Activated naive CD4-positive, alpha-beta T cell treated with anti-CD3 and anti-CD28 coated beads, Interleukin-2, amount 10 ng/mL, durations not matched to agents 7 days and 5 days (primary cell): ENCODE measurements at places on chromosomes 11 and 22.
A peak's percentile ranks its signal among the peaks of the same experiment; 100 is the strongest.

GRCh38 chr11:59783632-59784090 lies 26.9 kb downstream of the MRPL16 start:
- H3K36me3 ChIP-seq, result peaks cover 63% of the 10 kb centered on the region
- H3K27me3 ChIP-seq, result no peaks in the 10 kb centered on the region
- H3K4me1 ChIP-seq, result peaks cover 69% of the 10 kb centered on the region
- no peak overlapping the region for H3K4me3 ChIP-seq
- DNase-seq, result no peak

- DNase-seq, result no peak
- H3K27ac ChIP-seq, result no peak overlapping the region
- no peaks in the 10 kb centered on the region for H3K36me3 ChIP-seq
- no peaks in the 10 kb centered on the region for H3K4me1 ChIP-seq
- no peaks in the 10 kb centered on the region for H3K27me3 ChIP-seq
These were observed 240.8 kb downstream of the MN1 start for GRCh38 chr22:27560781-27561180.

DNA sequence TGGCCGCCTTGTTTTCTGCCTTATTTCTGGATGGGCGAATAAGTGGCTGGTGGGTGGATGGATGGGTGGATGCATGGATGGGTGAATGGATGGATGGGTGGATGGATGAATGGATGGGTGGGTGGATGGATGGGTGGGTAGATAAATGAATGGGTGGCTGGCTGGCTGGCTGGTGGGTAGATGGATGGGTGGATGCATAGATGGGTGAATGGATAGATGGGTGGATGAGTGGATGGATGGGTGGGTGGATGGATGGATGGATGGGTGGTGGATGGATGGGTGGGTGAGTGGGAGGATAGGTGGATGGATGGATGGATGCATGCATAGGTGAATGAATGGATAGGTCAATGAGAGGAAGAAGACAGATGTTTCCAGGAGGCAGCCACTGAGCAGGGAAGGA lies 98.9 kb downstream of the CACNA1I start:
- no peak overlapping the region for H3K4me3 ChIP-seq
- H3K4me1 ChIP-seq, result peaks cover 2% of the 10 kb centered on the region
- H3K36me3 ChIP-seq, result peaks cover 55% of the 10 kb centered on the region
- peaks cover 23% of the 10 kb centered on the region for H3K27me3 ChIP-seq
- H3K27ac ChIP-seq, result no peak overlapping the region

- no peaks in the 10 kb centered on the region for H3K36me3 ChIP-seq
- no peak for DNase-seq
- H3K4me1 ChIP-seq, result no peaks in the 10 kb centered on the region
- H3K4me3 ChIP-seq, result no peak overlapping the region
These were observed 29.7 kb upstream of the KCNA4 start for GRCh38 chr11:30046578-30046945.

DNA sequence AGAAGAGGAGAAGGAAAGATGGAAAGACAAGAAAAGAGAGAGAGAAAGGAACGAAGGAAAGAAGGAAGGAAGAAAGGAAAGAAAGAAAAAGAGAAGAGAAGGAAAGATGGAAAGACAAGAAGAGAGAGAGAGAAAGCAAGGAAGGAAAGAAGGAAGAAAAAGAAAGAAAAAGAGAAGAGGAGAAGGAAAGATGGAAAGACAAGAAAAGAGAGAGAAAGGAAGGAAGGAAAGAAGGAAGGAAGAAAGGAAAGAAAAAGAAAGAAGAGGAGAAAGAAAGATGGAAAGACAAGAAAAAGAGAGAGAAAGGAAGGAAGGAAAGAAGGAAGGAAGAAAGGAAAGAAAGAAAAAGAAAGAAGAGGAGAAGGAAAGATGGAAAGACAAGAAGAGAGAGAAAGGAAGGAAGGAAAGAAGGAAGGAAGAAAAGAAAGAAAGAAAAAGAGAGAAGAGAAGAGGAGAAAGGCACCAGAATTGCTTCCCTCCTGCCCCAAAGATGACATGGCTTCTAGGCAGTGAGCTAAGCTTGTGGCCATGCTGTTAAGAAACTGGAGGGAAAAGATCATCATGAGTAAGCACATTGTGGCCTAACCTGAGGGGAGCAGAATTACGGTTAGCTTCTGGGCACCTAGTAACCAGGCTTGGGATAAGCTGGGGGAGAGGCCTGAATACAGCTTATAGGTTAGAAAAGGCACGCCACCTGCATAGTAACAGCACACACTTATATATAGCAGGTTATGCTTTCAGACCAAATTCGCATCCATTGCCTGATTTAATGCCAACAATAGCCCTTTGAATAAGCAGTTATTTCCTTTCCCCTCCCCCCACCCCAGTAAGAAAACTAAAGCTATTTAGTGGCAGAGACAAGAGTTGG lies 2.3 kb upstream of the ST3GAL4 start:
- H3K27me3 ChIP-seq, result no peaks in the 10 kb centered on the region
- H3K27ac ChIP-seq, result peak overlapping the region; percentile 58
- DNase-seq, result no peak
- peak overlapping the region; percentile 66 for H3K4me3 ChIP-seq
- peaks cover 18% of the 10 kb centered on the region for H3K36me3 ChIP-seq

GRCh38 chr11:12245549-12246016 lies 131.8 kb upstream of the PARVA start:
- no peak overlapping the region for H3K27ac ChIP-seq
- no peaks in the 10 kb centered on the region for H3K27me3 ChIP-seq
- H3K36me3 ChIP-seq, result peaks cover 6% of the 10 kb centered on the region

DNA sequence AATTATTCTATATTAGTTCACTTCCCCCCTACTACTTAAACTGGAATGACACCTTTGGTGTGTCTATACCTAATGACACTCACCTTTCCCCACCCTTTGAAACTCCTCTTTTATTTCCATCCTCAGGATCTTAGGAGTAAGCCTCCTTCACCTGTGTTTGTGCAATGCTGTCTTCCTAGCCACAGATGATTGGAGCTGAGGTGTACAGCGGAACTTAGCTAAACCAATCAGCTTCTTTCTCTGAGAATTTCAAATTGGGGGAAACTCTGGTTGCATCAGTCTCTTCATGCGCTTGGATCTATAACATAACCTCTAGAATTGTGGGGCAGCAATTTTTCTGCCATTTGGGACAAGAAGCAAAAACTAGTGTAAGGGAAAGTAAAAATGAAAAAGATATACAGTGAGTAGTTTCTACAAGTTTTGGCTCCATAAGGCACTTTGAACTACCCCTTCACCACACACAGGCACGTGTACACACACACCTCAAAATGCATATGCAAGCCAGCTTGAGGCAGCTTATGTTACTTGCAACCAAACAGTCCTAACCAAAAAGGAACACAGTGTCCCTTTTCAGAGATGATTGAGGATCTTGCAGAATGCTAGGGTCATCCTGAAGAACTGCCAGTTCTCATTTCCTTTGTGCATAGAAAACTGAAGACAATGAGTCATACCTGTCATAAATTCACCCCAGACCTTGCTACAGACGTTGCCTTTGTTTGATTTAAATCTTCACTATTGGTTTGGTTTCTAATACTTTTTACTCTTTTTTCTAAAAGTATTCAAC lies 36.0 kb upstream of the LDLRAD3 start:
- H3K4me1 ChIP-seq, result peaks cover 2% of the 10 kb centered on the region
- H3K27me3 ChIP-seq, result no peaks in the 10 kb centered on the region
- no peaks in the 10 kb centered on the region for H3K36me3 ChIP-seq

- no peaks in the 10 kb centered on the region for H3K4me1 ChIP-seq
- H3K27me3 ChIP-seq, result peaks cover 8% of the 10 kb centered on the region
- no peak overlapping the region for H3K27ac ChIP-seq
- no peak for DNase-seq
These were observed 165.3 kb downstream of the RRAS2 start for GRCh38 chr11:14193644-14194043.

DNA sequence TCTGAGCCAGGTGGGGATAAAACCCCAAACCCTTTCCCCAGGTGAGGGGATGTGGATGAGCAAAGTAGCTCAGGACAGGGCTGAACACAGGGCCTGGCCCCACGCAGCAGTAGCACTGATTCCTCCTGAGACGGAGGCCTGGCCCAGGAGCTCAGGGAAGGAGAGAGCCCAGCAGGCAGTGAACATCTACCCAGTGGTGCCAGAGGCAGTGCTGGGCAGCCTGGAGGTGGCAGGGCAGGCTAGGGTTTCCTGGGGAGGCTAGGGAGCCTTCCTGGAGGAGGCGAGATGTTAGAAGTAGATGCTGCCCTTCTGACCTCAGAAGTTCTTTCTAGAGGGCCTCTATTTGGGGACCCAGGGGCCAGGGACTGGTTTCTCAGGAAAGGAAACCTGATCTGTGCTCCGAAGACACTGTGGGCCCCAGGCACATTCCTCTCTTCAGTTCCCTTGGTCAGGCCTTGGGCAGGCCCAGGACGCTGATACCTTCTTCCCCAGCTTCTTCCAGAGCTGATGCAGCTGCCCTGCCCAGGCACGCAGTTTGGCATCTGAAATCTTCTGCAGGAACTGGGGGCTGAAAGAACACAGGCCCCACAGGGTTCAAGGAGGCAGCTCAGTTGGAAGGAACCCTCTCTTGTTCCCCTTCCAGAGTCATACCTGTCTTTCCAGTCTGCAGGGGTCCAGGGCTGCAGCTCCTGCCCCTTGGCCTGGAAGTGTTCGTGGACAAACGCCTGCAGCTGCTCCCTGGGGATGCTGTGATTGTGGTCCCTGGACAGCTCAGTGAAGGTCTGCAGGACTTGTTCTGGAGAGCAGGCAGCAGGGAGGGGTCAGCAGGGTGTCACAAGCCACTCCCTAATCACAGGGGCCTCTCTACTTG lies 16.8 kb downstream of the TREH start:
- DNase-seq, result no peak
- peaks cover 10% of the 10 kb centered on the region for H3K4me1 ChIP-seq
- H3K27me3 ChIP-seq, result peaks cover 34% of the 10 kb centered on the region
- H3K36me3 ChIP-seq, result no peaks in the 10 kb centered on the region
- no peak overlapping the region for H3K4me3 ChIP-seq

- no peak overlapping the region for H3K4me3 ChIP-seq
- DNase-seq, result no peak
- H3K36me3 ChIP-seq, result no peaks in the 10 kb centered on the region
- H3K4me1 ChIP-seq, result no peaks in the 10 kb centered on the region
- H3K27ac ChIP-seq, result no peak overlapping the region
These were observed 761.5 kb downstream of the NTM start for GRCh38 chr11:132131961-132132360.

DNA sequence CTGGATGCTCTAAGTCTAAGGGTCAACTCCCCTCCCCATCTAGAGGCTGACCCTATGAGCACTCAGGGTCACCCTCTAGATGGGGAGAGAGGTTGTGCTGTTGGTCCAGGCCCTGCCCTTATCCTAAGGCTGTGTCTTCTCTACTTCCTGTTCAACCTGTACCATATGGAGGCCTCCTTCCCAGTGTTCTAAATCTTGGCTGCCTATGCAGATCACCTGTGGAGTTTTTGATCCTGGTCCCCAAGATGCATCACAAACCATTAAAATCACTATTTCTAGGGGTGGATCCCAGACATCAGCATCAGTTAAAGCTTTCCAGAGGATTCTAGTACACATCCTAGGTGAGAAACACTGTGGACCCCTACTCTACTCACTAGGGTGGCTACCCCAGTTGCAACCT lies 26.2 kb downstream of the LARGE1 start:
- H3K4me1 ChIP-seq, result no peaks in the 10 kb centered on the region
- H3K27ac ChIP-seq, result no peak overlapping the region
- H3K4me3 ChIP-seq, result no peak overlapping the region
- DNase-seq, result no peak

DNA sequence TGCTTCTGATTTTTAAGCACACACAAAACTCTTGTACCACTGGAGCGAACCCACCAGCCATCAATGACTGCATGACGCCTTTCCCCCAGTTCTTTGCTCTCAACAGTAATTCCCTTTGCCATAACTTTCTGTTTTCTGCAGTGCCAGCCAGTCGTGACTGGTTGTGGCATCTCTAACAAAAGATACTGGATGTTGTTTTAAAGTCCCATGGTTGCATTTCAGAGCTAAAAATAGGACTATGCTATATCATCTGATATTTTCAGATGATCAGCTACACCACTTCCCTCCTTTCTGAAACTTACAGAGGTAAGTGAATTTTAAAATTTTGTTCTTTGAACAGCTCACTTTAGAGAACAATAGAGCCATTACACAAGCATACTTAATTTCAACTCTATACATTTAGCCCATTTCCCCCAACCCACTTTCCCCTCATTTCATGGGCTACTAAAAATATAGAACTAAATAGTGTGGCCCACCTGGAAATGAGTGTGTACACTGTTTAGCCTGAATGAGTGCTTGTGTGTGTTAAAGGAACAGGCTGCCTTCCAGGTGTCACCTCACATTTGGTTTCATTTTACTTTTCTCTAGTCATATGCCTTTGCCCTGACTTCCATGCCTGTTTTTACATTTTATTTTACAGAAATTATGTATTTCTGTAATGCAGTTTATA lies 136.9 kb upstream of the ZC3H12C start:
- DNase-seq, result no peak
- no peak overlapping the region for H3K4me3 ChIP-seq
- H3K4me1 ChIP-seq, result peaks cover 26% of the 10 kb centered on the region
- peak overlapping the region; percentile 85 for H3K27ac ChIP-seq
- H3K27me3 ChIP-seq, result no peaks in the 10 kb centered on the region

GRCh38 chr11:100473390-100473740 lies 213.7 kb upstream of the ARHGAP42 start:
- no peaks in the 10 kb centered on the region for H3K4me1 ChIP-seq
- DNase-seq, result no peak
- no peaks in the 10 kb centered on the region for H3K27me3 ChIP-seq
- H3K27ac ChIP-seq, result no peak overlapping the region

GRCh38 chr11:21411104-21411503 lies 741.7 kb downstream of the NELL1 start:
- DNase-seq, result no peak
- H3K4me3 ChIP-seq, result no peak overlapping the region
- no peaks in the 10 kb centered on the region for H3K4me1 ChIP-seq
- no peak overlapping the region for H3K27ac ChIP-seq
- H3K27me3 ChIP-seq, result no peaks in the 10 kb centered on the region

DNA sequence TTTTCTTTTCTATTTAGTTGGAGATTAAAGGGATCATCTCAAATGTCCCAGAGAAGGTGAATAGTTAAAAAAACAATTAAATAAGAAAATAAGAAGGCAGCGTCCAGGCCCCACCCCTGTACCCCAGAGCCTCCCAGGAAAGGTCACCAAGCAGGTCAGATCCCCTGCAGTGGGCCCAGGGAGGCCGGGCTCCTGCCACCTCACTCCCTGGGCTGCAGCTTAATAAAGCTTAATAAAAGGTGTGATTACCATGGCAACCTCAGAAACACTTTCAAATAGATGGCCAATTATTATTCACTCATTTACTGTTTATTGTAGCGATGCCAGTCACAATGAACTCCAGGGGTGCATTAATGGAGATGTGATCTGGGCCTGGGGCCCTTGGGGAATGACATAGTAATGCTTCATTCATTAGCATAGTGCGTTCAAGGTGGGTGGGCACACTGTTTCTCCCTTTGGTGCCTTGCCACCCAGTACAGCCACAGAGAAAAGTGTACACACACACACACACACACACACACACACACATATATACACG lies 386.2 kb downstream of the CADM1 start:
- no peaks in the 10 kb centered on the region for H3K4me1 ChIP-seq
- no peak overlapping the region for H3K4me3 ChIP-seq
- no peak overlapping the region for H3K27ac ChIP-seq
- DNase-seq, result no peak
- H3K27me3 ChIP-seq, result peaks cover 3% of the 10 kb centered on the region
- H3K36me3 ChIP-seq, result no peaks in the 10 kb centered on the region

GRCh38 chr11:63884196-63884932 lies 32.6 kb downstream of the RCOR2 start:
- H3K27ac ChIP-seq, result peak overlapping the region; percentile 42
- H3K4me3 ChIP-seq, result no peak overlapping the region
- no peak for DNase-seq
- H3K4me1 ChIP-seq, result peaks cover 78% of the 10 kb centered on the region
